AG08395 (cell line): ENCODE measurements at places on chromosomes 4 and X.

GRCh38 chr4:98519268-98519977 is 139.0 kb downstream of the TSPAN5 start:
- no peak for DNase-seq

DNA sequence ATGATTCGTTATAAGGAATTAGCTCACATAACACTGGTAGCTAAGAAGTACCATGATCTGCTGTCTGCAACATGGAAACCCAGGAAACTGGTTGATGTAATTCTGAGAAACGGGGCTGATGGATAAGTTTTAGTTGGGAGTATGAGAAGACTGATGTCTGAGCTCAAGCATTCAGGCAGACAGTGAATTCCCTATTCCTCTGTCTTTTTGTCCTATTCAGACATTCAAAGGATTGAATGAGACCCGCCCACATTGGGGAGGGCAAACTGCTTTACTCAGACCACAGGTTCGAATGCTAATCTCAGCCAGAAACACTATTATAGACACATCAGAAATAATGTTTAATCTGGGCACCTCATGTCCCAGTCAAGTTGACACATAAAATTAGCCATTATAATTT is 515.5 kb downstream of the STPG2 start:
- no peak for DNase-seq

DNA sequence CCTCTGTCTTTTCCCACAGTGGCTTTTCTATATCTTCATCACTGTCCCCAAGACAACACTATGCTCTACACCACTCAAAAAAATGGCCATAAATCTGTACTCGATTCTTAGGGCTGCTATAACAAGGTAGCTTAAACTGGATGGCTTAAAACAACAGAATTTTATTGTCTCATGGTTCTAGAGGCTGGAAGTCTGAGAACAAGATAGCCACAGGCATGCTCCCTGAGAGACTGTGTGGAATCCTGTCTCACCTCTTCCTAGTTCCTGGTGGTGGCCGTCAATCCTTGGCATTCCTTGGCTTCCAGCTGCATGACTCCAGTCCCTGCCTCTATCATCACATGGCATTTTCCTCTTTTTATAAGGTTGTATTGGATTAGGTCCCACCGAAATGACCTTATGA is 70.7 kb upstream of the DCLK2 start:
- peak; percentile 74 for DNase-seq

DNA sequence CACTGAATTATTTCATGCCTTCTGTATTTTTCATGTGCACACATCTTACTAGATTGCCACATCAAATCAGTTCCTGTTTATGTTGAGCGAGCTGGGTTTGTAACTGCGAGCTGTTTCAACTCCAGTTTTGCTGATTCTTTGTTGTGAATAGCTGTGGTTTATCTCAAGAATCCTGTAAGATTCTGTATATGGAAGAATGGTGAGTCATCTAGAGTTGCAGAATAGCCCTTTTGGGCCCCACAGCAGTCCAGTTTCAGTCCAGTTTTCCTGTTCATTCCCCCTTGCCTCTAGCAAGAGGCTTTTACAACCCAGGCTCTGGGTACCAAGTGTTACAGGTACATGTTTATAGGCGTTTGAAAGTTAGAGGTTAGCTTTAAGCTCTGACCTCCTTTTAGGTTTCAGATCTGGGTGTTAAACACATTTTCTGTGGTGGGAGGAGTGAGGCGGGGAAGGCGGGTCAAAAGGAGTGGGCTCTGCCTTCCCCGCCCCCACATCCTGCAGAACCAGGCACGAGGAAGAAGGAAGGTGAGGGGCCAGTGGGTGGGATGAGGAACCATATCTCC is 32.7 kb downstream of the TBC1D14 start:
- DNase-seq: peak; percentile 96

DNA sequence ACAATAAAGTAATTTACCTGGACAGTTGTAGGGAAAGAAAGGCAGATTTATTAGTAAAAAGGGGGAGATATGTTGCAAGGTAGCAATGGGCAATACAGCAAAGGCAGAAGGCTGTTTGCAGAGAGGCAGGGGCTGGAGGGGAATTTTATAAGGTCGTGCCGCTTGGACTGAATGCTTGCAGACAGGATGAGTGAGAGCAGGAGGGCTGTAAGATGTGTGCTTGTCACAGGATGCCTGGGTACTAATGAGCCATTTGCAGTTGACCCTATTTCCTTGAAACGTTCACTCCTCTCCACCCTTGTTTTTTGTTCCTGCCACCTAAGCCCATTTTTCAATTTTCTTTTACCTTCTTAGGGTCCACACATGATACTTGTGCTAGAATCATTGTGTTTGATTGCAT is 214.7 kb downstream of the TRAM1L1 start:
- no peak for DNase-seq

GRCh38 chr4:37717576-37717975 is 31.4 kb upstream of the RELL1 start:
- DNase-seq: peak; percentile 74

- no peak for DNase-seq
Observed at GRCh38 chr4:90328558-90328957, 201.4 kb downstream of the CCSER1 start.

DNA sequence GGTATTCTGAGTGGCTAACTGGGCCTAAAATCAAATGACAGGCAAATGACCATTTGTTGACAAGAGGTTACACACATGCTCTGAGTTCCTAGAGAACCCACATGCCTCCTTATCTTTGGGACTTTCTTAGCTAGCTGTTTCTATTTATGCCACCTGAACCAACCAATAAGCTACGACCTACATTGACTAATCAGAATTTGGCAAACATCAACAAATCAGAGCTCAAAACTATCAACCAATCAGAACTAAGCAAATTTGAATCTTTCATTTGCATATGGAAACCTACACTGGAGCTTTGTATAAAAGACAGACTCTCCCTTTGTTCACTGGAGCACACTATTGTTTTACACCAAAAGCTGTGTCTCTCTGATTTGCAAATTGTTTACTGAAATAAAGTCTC is 192.0 kb downstream of the CXXC4 start:
- no peak for DNase-seq

DNA sequence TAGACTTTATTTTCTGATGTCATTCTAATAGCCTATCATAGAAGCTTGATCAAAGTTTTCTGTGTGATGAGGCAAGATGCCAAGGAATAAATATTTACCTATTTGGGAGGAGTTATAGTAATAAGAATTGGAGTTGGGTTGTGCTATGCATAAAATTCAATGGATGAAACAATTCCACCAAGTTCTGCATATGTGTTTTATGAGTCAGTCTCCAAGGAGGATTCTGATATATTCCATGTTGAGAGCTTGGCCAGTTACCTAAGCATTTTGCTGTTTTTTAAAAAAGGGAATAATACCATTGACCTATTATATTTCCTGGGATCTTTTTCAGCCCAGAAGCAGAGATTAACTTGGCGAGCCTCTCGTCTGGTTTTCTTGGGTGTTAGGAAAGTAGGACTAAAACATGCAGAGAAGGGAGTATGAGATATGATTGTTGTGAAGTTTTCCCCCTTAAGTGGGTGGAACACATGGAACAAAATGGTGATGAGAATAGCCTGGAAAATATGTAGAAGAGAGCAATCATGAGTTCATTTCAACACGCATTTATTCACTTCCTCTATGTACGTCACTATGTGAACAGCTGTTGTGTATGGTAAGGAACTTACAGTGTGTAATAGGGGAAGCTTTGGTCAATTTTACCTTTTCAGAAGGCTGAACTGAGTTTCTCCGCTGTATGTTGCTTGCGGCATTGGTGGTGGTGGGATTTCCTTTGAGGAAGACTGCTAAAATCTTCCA is 39.2 kb downstream of the POLA1 start:
- no peak for DNase-seq

- DNase-seq: peak; percentile 41
Observed at GRCh38 chrX:24494647-24495075, 29.6 kb downstream of the PDK3 start.

DNA sequence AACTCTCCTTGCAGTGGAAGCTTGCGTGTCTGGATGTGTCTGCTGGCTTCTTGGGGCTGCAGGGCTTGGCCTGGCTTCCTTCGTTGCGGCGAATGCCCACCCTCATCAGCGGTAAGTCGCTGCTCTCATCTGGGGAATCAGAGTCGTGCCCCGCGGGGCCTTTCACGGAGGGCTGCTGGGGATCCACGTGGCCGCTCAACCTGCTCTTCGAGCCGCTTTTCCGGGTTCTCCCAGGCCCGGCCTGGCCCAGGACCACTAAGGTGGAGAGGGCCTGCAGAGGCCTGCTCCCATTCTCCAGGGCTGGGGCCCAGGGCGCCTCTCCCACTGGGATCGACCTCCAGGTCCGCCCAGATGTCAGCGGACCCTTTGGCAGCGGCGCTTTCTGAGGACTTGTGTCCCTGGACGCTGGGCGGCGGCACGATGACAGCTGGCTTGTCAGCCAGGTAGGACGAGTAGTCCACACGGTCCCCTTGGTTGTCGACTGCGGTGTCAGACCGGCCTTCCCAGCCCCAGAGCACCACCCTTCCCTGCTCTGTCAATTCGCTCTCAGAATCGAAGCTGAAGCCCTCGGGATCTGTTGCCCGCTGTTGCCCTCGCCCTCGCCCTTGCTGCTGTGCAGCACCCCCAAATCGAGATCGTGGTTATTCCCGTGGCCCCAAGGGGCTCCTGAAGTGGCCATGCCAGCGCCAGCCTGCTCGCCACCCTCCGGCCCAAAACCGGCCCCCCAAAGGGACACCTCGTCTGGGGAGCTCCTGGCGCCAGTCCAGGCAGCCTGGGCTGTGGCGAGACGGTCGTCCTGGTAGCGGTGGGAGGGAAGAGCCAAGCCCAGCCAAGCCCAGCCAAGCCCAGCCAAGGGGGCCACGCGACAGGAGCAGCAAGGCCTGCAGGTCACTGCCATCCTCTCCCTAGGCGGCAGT is 37.8 kb upstream of the NHSL2 start:
- DNase-seq: no peak

DNA sequence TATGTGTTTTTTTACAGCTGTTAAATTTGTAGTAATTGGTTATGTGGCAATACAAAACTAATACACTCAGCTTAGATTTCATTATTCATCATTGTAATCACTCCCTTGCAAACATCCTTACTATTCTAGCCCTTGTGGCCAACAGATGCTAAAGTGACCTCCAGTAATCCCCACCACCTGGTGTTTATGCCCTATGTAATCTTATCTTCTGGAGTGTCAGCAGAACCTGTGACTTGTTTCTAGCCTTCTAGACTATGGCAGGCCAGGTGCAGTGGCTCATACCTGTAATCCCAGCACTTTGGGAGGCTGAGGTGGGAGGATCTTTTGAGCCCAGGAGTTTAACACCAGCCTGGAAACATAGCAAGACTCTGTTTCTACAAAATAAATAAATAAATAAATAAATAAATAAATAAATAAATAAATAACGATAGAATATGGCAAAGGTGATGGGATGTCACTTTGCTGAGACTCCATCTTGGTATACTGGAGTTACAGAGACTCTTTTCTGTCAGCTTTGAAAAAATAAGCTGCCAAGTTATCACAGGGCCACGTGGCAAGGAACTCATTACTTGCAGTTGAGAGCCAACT is 12.3 kb upstream of the TSR2 start:
- no peak for DNase-seq

DNA sequence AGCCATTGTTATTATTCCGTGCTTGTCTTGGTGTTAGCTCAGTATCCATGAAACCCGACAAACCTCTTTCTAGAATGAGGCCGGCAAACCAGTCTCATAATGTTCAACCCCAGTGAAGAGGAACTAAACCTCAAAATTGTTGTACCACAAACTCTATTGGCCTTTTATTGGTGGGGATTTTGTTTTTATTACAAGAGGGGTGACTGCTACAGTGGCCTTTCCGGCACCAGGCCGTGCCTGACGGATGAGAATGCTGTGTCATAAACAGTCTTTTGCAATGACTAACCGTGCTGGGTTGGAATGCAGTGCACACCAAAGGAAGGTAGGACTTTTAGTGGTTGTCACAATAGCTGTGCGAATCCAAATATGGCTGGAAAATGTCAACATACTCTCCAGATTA is 60.8 kb downstream of the SHROOM2 start:
- DNase-seq: no peak
